ENCODE measurements at places on chromosomes 2 and 18. TPM values are rescaled to one million over a fixed set of nuclear protein-coding genes. Genes with fewer than 3 reads are reported as not detected.

DNA sequence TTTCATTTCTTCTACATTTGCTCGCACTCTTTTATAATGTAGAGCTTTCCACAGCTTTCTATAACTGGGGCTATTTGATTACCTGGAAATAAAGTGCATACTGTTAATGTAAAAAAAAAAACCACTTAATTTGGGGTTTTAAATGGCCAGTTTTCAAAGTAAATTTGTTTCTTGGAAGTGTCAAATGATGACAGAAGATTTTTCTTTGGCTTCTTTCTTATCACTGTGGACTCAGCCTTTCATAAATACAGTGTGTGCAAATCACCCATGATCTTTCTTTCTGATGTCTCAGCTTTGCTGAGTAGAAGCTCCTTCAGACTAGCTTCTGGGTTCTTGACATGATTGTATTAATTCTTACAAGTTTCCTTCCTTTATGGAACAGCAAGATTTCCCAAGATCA lies 525.6 kb downstream of the PARD3B start:
- no peak for DNase-seq
- H3K4me1 ChIP-seq = peaks cover under 1% of the 10 kb centered on the region

GRCh38 chr2:157364257-157364974 lies 38.8 kb upstream of the ERMN start:
- H3K4me3 ChIP-seq = no peak overlapping the region
- H3K36me3 ChIP-seq = no peaks in the 10 kb centered on the region
- H3K4me1 ChIP-seq = peaks cover 28% of the 10 kb centered on the region
- H3K27me3 ChIP-seq = no peaks in the 10 kb centered on the region
- DNase-seq = no peak
- no peak overlapping the region for H3K27ac ChIP-seq

CNTNAP5 gene
- total RNA-seq = not detected

DNA sequence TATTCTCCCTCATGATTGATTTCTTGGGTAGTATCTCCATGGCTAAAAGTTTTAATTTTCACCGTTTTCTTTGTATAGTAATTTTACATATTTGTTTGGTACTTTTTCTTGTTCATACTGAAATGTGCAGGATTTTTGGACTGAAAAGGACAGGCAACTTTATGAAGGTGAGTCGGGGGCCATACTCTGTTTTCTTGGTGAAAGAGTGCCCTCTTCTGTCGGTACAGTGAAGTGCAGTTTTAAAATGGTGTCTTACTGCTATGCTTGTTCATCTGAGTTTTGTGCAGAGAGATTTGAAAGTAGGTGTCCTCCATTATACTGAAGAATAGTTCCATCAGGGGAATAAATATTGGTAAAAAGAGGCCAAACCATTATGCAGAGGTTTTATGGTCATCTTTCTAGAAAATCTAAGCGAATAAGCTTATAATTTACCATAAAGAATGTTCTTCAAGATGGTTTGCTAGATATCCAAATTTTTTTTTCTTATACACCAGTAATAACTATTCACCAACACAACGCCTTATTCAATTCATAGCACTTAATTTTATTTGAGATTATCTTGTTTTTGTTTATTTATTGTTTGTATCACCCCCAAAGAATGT lies 8.7 kb upstream of the SERPINB13 start:
- H3K4me1 ChIP-seq = no peaks in the 10 kb centered on the region
- no peak overlapping the region for H3K27ac ChIP-seq
- no peak for DNase-seq
- no peaks in the 10 kb centered on the region for H3K27me3 ChIP-seq
- H3K36me3 ChIP-seq = no peaks in the 10 kb centered on the region
- no peak overlapping the region for H3K4me3 ChIP-seq

TGFA gene
- 3.2 TPM for total RNA-seq

DNA sequence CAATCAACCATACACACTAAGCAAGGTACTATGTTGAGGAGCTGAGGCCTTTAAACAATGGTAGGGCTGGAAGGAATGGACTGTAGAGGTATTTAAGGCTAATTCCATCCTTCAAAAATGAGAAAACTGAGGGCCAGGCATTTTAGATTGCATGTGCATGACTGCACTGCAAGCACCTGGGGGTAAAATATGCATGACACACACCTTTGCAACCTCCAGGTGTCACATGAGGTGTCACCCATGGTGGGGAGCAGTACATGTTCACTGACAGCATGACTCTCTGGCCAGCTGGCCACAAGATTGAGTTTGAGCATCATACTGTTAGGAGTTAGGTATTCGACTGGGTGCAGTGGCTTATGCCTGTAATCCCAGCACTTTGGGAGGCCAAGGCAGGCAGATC lies 182.8 kb downstream of the ZBTB7C start:
- H3K27me3 ChIP-seq = no peaks in the 10 kb centered on the region
- no peak for DNase-seq
- no peaks in the 10 kb centered on the region for H3K4me1 ChIP-seq
- H3K36me3 ChIP-seq = no peaks in the 10 kb centered on the region

- no peak overlapping the region for H3K27ac ChIP-seq
- DNase-seq = no peak
- no peaks in the 10 kb centered on the region for H3K36me3 ChIP-seq
Observed at GRCh38 chr2:50749216-50749615, 282.7 kb downstream of the NRXN1 start.

DNA sequence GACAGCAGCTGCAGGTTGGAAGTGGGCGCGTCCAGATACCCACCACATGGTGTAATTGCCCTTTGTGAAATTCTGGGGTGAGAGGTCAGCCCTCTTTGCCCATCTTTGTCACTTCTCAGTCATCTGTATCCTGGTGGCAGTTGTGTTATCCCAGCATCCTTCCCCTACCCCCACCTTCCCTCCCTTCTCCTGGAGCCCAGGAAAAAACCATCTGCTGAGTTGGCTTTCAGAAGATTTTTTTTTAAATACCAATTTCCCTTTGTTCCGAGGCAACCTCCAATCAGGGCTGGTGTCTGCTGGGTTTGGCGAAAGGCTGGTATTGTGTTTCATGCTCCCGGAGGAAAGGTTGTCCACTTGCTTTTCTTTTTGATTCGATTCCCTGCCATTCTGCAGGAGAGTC lies 35.2 kb downstream of the SETBP1 start:
- no peak overlapping the region for H3K27ac ChIP-seq
- H3K36me3 ChIP-seq = no peaks in the 10 kb centered on the region
- H3K4me1 ChIP-seq = no peaks in the 10 kb centered on the region
- H3K27me3 ChIP-seq = no peaks in the 10 kb centered on the region

- no peak overlapping the region for H3K27ac ChIP-seq
- no peak overlapping the region for H3K4me3 ChIP-seq
- DNase-seq = no peak
- H3K36me3 ChIP-seq = no peaks in the 10 kb centered on the region
- H3K27me3 ChIP-seq = no peaks in the 10 kb centered on the region
Observed at GRCh38 chr2:55729136-55729685, 35.6 kb upstream of the PNPT1 start.

DNA sequence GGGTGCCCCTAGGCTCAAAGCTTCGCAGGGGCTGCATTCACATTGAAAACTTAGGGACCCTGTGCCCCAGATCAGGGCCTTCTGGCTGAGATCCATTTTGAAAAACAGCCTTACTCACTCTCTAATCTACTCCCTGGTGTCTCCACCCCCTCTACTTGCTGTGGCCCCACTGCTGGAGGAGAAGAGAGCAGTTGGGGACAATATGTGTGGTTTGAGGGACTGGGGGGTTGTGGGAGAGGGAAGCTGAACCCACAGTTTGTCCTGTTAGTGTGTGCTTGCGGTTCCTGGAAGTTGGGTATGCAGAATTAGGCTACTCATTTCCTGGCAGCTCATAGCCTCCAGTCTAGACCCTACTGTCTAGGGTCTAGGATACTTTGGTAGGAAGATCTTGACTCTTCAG lies 211.4 kb downstream of the PRKCE start:
- no peaks in the 10 kb centered on the region for H3K36me3 ChIP-seq
- no peaks in the 10 kb centered on the region for H3K27me3 ChIP-seq
- peaks cover 36% of the 10 kb centered on the region for H3K4me1 ChIP-seq
- no peak for DNase-seq
- H3K4me3 ChIP-seq = no peak overlapping the region
- H3K27ac ChIP-seq = no peak overlapping the region

KCNE4 gene
- total RNA-seq = not detected

TUBB8B gene
- total RNA-seq = not detected

- H3K36me3 ChIP-seq = no peaks in the 10 kb centered on the region
- DNase-seq = no peak
- no peak overlapping the region for H3K4me3 ChIP-seq
- H3K4me1 ChIP-seq = no peaks in the 10 kb centered on the region
- no peak overlapping the region for H3K27ac ChIP-seq
Observed at GRCh38 chr2:154289870-154290269, 408.6 kb upstream of the KCNJ3 start.

GRCh38 chr2:174031226-174031625 lies 66.1 kb upstream of the SP3 start:
- no peaks in the 10 kb centered on the region for H3K36me3 ChIP-seq
- H3K4me3 ChIP-seq = no peak overlapping the region
- H3K27me3 ChIP-seq = no peaks in the 10 kb centered on the region
- no peak for DNase-seq
- H3K4me1 ChIP-seq = no peaks in the 10 kb centered on the region

DNA sequence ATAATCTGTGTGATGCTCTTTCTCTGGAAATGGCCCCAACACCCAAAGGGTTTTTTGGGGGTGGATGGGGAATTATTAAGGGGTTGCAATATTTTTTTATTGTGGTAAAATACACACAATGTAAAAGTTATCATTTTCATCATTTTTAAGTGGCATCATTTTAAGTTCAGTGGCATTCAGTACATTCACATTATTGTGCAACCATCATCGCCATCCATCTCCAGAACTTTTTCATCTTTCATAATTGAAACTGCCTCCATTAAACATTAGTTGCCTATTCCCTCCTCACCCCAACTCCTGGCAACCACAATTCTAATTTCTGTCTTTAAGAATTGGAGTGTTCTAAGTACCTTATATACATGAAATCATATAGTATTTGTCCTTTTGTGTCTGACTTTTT lies 90.0 kb downstream of the POLR1A start:
- H3K4me1 ChIP-seq = peaks cover 5% of the 10 kb centered on the region
- H3K36me3 ChIP-seq = no peaks in the 10 kb centered on the region
- H3K27ac ChIP-seq = no peak overlapping the region
- DNase-seq = no peak
- H3K27me3 ChIP-seq = no peaks in the 10 kb centered on the region

GRCh38 chr18:8874872-8875271 lies 169.5 kb downstream of the MTCL1 start:
- no peaks in the 10 kb centered on the region for H3K4me1 ChIP-seq
- no peaks in the 10 kb centered on the region for H3K27me3 ChIP-seq
- no peak overlapping the region for H3K4me3 ChIP-seq
- H3K36me3 ChIP-seq = no peaks in the 10 kb centered on the region

LOXHD1 gene
- not detected for total RNA-seq

CHST10 gene
- total RNA-seq = 2.7 TPM

GRCh38 chr18:23918395-23919032 lies 96.0 kb upstream of the TTC39C start:
- peak; percentile 60 for DNase-seq
- no peaks in the 10 kb centered on the region for H3K27me3 ChIP-seq
- no peaks in the 10 kb centered on the region for H3K36me3 ChIP-seq
- H3K27ac ChIP-seq = no peak overlapping the region
- peaks cover 8% of the 10 kb centered on the region for H3K4me1 ChIP-seq

- H3K4me1 ChIP-seq = no peaks in the 10 kb centered on the region
- H3K27ac ChIP-seq = no peak overlapping the region
Observed at GRCh38 chr2:240911641-240912265, 5.6 kb downstream of the CROCC2 start.

DNA sequence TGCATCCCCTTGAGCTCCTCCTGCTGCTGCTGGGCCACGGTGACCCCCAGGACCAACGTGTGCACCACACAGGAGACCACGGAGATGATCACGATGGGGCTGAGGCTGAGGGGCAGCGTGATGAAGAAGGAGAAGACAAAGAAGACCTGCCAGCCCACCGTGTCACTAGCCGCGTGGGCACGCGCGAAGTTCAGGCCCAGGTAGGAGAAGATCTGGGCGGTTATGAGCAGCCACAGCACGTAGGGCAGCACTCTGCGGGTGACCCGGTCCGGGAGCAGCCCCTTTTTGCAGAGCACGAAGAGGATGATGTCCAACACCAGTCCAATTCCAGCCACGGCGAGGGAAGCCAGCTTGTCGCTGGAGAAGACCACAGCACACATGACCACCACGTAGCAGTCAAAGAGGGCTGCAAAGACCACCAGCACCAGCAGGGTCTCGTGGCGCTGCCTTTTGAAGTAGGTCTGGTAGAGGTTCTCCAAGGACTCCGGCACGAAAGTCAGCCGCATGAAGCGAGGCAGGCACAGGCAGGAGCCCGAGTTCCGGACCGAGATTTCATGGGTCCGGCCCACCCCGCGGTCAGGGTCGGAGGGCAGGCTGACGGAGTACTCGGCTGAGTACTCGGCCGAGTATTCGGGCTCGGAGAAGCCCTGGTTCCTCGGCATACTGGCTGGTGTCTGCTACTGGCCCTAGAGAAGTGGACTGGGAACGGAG lies 1.6 kb downstream of the ADCY3 start:
- no peaks in the 10 kb centered on the region for H3K27me3 ChIP-seq
- no peak overlapping the region for H3K27ac ChIP-seq
- H3K4me3 ChIP-seq = peak overlapping the region; percentile 40
- no peak for DNase-seq
- peaks cover 17% of the 10 kb centered on the region for H3K4me1 ChIP-seq
- no peaks in the 10 kb centered on the region for H3K36me3 ChIP-seq

CXCR4 gene
- total RNA-seq = 239 TPM

GRCh38 chr2:80117401-80117800 lies 187.2 kb downstream of the LRRTM1 start:
- DNase-seq = no peak
- H3K4me1 ChIP-seq = no peaks in the 10 kb centered on the region
- H3K27ac ChIP-seq = no peak overlapping the region

DNA sequence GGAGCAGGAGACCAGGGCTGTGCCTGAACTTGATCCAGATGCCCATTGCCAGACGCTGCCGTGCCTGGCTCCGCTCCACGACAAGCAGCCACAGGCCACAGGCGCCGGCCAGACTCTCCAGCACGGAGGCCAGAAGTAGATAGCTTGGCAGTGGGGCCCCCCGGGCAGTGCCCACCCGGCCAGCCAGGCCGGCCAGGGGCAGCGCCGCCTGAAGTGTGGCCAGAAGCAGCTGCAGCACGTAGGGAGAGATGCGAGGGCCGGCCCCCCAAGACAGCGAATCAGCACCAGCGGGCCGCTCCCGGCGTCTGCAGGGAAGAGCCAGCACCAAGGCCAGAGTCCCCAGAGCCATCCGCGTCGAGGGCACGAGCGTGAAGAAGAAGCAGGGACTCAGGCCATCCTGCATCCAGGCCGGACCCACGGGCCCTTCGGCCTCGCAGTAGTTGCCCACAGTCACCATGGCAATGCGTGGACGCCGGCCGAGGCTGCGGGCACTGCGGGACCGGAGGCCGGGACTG lies 484 bp downstream of the ABCB6 start:
- H3K27me3 ChIP-seq = no peaks in the 10 kb centered on the region
- H3K4me3 ChIP-seq = peak overlapping the region; percentile 60
- DNase-seq = no peak
- H3K36me3 ChIP-seq = peaks cover 6% of the 10 kb centered on the region
- peaks cover 13% of the 10 kb centered on the region for H3K4me1 ChIP-seq
- peak overlapping the region; percentile 65 for H3K27ac ChIP-seq

LGALSL gene
- 0.24 TPM for total RNA-seq

GRCh38 chr2:216644842-216645635 lies 11.8 kb downstream of the IGFBP2 start:
- H3K4me1 ChIP-seq = no peaks in the 10 kb centered on the region
- H3K4me3 ChIP-seq = no peak overlapping the region
- H3K27me3 ChIP-seq = no peaks in the 10 kb centered on the region
- H3K27ac ChIP-seq = no peak overlapping the region

All from naive thymus-derived CD4-positive, alpha-beta T cell (primary cell).